Renal cortex interstitium (tissue), 15 donors: ENCODE measurements at places on chromosomes 3 and 15. TPM values are rescaled to one million over a fixed set of nuclear protein-coding genes. Genes with fewer than 3 reads are reported as not detected.

The RYR3 gene
- 12.5 TPM for polyA plus RNA-seq

The ANKRD34C gene
- polyA plus RNA-seq, result 0.08 TPM

The SCN11A gene
- polyA plus RNA-seq, result 1.4 TPM

The PRR20G gene
- polyA plus RNA-seq, result not detected

The FOXB1 gene
- 0.06 TPM for polyA plus RNA-seq

The SCAANT1 gene
- 1.1 TPM for polyA plus RNA-seq

The TMED3 gene
- 59.7 TPM for polyA plus RNA-seq

The DUOXA2 gene
- polyA plus RNA-seq, result not detected

DNA sequence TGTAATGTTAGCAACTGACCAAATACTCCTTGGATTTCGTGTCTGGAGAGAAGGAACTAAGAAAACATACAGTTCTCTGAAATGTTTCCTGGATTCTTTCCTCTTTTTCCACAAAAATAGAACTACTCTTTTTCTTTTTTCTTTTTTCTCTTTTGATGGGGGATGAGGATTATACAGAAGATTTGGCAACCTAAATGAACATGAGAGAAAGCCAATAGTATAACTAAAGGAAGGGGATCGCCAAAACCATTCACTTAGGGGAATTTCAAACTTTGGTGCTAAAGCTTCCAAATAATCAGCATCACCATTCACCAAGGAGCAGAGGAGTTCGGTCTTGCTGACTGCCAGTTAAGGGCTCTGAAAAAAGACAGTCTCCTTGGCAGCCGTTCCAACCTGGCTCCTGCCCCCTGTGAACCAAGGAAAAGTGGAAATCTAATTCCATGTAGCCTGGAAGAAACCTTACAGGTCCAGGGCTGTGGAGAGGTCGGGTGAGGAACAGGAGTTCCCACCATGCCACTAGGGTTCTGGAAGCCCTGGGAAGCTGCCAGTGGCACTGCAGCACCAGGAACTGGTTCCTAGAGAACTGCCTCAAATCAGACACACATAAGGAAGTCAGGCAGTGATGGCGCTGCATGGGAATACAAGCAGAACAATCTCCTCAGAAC lies 176.9 kb downstream of the TNIK start:
- no peak for DNase-seq

- DNase-seq, result no peak
Measured at GRCh38 chr3:172138792-172139507, 99.6 kb downstream of the FNDC3B start.

DNA sequence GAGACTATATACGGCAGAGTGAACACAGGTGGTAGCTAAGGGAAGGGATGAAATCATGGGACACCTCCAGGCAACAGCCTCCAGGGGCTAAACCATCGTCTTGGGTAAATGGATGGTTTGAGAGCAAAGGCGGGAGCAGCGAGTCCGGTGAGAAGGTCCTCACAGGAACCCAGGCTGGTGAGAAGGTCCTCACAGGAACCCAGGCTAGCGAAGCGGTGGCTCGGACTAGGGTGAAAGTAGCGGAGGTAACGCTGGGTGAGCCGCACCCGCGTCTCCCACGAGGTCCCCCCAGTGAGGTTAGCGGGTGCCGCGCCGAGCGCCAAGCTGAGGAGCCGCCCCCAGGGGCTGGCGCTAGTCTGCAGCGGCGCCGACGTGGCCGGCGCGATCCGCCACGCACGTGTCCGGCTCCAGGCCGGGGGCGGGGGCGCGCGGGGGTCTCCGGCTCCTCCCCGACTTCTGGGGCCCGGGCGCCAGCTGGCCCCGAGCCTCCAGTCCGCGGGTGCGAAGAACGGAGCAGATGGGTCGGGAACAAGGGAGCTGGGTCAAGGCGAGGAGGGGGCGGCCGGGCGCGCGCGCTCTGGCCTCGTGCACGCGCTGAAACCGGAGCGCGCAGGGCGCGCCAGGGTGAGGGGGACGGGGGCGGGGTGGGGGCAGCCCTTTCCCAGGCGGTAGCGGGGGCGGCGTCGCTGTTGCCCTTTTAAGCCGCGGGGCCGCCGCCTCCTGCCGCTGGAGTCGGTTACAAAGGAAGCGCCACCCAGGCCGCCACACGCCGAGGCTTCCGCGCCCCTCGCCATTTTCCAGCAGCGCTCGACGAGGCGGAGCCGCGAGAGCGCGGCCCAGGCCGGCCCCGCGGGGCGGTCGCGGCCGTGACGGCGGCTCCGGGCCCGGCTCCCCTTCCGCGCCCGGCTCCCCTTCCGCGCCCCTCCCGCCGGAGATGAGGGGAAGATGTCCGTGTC lies at the start of gene UBE2Q2:
TSS of gene UBE2Q2 (plus strand) at position 726 of the 956 bp plus-strand sequence. CDS start at position 946, 220 bp downstream.
- DNase-seq, result peak; percentile 26

DNA sequence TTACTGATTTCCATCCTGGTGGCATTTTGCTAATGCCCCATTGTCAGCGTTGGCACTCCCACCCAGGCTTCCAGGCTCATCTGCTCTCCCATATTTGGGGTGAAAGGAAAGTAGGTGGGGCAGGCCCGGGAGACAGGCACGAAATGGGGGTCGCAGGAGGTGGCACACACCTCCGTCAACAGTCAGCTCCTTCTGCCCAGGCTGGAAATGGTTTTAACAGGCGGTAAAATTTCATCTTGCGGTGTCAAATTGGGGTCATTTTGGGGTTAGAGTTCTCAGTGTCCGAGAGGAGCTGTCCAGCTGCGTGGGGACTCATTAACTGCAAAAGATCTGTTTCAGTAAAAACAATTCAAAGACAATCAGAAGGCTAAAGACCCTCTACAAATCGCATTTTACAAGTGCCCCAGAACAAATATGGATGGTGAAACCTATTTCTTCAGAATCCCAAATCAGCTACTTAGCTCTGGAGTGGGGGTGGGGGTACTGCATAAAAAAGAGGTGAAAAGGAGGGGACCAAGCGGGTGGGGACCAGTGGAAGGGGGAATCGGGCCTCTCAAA lies 4.2 kb upstream of the MEIS2 start:
- no peak for DNase-seq

DNA sequence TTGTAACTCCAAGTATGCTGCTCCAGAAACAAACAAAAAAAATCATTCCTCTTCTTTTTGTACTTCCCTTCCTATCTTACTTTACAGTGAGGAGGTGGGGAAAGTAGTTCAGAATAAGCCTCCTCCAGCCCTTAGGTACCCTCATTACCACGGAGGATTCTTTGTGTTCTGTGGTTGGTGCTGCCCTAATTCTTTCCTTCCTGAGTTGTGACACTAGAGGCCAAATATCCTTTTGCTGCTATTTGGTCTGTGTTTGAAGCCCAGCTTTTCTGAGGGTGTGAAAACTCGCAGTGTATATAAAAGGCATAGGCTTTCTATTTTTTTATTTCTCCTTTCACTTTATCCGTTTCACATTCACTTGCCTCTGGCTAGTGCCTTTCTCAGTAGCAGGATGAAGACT lies 98.2 kb downstream of the HHLA2 start:
- no peak for DNase-seq

GRCh38 chr3:122481390-122481789 lies 33.3 kb downstream of the KPNA1 start:
- DNase-seq, result no peak

- DNase-seq, result no peak
Measured at GRCh38 chr3:171345107-171345843, 114.9 kb downstream of the TNIK start.

GRCh38 chr15:60358935-60359682 lies 38.7 kb downstream of the ANXA2 start:
- DNase-seq, result no peak

- DNase-seq, result no peak
Measured at GRCh38 chr15:23497710-23498111, 50.7 kb upstream of the GOLGA6L2 start.

DNA sequence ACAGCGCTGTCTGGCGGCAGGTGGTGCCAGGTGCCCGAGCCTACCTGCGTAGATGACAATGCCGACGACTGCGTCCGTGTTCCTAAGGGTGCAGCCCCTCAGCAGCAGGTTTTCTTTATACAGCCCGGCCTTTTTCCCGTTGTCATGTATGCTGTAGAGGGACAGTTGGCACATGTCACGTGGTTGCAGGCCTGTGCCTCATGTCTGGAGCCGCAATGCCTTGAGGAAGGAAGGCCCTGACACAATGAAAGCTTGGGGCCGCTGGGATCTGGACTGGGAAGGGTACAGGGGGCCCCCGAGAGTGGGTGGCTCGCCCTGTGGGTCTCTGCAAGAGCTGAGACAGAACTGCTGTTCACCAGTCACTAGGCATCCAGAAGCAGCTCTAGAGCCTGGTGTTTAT lies 136.0 kb downstream of the ATP10A start:
- no peak for DNase-seq

- peak; percentile 89 for DNase-seq
Measured at GRCh38 chr3:50600841-50601591, 10.6 kb downstream of the CISH start.

DNA sequence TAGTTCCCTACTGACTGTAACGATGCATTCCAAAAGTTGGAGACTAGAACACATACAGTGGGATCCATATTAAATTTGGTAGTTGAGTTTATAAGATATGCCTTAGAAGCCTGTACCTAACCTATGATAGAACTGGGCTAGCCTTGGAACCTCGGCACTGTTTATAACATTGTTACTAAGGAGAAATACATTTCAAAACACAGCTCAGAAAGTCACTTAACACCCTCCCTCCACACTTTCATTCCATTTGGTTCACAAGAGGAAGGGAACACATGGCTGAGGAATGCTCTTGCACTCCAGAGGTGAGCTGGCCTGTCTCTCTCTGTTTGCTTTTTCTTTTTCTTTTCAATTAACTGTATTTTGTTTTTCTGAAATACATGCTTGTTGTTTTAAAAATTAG lies 48.7 kb upstream of the TSC22D2 start:
- DNase-seq, result no peak

DNA sequence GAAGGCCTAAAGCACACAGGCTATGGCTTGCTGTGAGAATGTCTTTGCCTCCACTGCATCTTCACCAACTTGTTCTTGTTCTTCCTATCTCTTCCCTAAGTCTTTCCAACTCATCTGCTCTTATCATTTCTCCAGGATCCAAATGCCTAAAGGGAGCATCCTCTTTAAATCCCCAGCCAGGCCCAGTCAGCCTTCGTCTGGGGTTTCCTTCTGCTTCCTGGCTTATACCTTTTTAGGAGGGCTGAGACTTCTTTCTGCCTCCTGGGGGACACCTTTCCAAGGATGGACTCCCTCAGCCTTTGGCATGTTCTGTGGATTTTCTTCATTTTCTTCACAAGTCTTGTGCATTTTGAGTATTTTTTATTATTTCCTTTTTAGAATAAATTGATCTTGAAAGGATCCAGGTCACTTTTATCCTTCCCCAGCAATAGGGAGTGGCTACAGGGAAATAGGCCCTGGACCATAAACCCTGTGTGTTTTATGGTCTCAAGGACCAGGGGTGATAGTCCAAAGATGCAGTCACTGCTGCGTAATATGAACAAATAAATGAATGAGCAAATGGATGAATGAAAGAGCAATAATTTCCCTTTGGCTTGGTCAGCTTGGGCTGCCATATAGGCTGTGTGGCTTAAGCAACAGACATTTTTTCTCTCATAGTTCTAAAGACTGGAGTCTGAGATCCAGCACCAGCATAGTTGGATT lies 122.1 kb upstream of the LRIG1 start:
- DNase-seq, result no peak

DNA sequence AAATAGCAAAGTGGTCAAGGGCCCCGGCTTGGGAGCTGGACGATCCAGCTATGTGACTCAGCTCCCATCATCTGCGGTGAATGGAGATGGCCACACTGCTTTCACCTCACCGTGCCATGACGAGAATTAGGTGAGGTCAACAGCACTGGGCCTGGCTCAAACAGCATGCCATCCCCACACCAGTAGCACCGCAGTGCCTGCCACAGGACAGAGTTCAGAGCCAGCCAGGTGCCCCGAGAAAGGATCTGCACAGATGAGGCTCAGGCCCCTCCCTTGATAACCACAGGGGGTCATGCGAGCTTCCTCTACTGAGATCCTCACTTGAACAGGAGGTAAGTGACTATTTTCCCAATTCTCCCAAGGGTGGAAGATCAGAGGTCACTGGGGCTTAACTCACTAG lies 29.4 kb downstream of the ZXDC start:
- no peak for DNase-seq

DNA sequence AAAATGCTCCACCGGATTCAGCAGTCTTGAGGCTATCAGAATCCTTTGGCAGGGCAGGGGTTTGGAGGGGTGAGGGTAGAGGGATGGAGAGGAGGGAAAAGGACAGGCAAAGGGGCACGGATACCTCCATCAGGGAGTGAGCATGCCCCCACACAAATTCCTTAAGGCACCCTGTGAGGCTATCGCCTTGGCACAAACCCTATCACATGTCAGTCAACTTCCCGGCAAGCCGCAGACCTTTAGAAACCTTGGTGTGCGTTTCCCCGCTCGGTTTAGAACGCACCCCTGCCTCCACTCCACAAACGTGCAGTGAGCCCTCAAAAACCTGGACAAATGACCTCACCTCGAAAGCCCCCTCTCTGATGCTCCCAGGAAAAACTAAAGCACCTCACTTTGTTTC lies 422 bp upstream of the SETMAR start:
- no peak for DNase-seq

- no peak for DNase-seq
Measured at GRCh38 chr15:67033571-67034044, 31.8 kb upstream of the SMAD3 start.

GRCh38 chr15:96428742-96429141 lies 98.2 kb downstream of the NR2F2 start:
- no peak for DNase-seq

DNA sequence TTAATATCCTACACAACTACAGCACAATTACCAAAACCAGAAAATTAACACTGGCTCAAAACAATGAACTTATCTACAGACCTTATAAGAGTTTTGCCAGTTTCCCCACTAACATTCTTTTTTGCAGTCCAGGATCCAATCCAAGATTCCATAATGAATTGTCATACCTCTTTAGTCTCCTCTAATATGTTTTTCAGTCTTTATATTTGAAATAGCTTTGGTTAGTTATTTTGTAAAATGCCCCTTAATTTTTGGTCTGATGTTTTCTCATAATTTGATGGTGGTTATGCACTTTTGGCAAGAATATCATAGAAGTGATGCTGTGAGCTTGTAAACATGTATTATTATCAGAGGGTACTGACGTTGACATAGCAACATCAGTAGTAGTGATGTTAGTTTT lies 124.3 kb downstream of the ISL2 start:
- no peak for DNase-seq

DNA sequence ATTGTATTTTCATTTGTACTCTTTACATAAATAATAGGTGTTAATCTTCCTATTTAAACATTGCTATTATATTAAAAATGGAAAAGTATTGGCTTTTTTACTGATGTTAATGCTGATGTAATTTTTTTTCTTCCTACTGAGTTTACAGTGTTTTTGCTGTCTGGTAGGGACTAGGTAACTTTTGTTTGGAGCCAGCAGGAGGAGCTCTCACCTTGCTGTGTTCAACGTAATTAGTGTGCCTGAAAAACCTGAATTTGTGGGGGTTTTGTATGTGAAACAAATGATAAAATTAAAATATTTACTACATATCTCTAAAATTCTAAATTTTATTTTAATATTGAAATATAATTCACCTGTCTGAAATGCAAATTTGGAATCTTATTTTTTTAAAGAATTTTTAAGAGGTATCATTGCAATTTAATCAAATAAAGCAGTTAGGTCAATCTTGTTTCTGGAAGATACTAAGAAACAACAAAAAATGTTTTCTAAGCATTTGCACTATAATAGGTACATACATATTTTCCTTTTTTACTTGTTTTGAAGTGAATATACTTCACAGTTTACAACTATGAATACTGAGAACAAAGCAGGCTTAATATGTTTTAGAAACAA lies 48.8 kb downstream of the EPHA6 start:
- DNase-seq, result peak; percentile 19
